ENCODE measurements at places on chromosomes 1 and 21.
A peak's percentile ranks its signal among the peaks of the same experiment; 100 is the strongest.

DNA sequence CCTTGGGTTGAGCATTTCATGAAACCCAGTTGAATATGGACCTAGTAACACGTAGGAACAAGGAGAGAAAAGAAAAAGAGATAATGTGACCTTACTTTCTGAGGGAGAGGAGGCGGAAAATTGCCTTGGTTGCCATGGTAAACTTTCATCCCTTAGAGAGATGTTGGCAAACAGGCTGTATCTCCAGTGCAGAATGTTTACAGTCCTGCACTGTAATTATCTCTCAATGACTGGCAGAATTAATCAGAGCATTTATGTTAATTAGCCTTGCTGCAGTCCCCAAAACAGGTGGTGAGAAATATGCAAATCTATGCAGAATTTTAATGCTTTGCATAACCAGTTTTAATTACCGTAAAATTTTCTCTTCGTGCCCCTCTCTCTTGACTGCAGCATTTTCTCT, 147.3 kb downstream of the CD247 start:
- no peak for DNase-seq

- no peak for DNase-seq
Measured at GRCh38 chr1:1374589-1374928, 448 bp downstream of the AURKAIP1 start.

DNA sequence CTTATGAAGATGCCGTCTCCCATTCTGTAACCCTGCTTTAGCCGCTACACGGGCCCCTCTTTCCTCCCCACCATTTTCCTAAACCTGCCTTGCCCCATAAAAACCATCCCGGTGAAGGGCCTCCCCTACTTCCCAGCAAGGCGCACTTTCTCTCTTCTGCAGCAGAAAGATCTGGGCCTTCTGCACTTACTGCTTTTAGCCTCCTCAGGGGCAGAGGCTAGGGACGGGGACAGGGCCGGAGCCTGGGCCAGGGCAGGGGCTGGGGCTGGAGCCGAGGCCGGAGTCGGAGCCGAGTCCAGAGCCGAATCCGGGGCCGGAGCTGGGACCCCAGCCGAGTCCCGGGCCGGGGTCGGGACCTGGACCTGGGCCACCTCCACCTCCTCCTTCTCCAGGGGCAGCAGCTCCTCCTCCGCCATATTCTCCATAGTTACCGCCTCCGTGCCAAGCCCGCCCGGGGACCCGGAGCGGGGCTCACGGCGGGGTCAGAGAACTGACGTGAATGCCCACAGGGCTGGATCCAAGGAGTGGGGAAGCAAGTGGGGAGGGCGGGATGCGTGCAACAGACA, 382 bp downstream of the TRMT1L start:
- DNase-seq = no peak

GRCh38 chr1:13956393-13956792, 256.4 kb downstream of the PRDM2 start:
- no peak for DNase-seq

DNA sequence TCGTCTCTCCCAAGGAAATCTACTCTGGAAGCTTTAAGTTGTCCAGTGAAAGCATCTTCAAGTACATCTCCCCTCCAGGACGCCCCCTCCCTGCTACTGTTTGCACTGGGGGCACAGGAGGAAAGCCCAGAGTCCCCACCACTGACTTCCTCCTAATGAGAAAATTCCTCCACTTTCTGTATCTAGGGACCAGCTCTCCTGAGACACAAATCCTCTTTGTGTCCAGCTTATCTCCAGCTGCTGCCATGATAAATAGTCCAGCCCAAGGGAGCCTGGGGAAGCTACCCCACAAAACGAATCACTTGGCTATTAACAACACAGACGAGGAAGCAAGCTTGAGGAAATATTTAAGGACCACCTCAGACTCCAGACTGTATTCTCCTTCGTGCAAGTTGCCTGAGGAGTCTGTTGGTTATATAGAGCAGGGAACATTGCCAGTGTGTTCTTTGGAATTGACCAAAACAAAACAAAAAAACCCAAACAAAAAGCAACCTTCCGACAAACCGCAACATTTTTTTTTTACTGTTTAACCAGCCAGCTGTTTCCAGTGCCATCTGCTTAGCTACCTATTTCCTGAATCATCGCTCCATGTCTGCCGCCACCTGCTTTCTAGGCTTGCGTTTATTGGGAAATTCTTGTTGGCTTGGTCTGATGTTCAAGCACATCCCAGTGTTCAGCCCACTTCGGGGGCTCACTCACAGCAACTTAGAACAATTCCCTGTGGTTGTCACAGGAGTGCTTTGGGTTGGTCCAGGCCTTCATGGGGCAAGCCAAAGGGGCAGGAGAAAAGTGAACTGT, 7.7 kb downstream of the C1orf226 start:
- no peak for DNase-seq

- DNase-seq = no peak
Measured at GRCh38 chr1:51526248-51526647, 7.2 kb upstream of the EPS15 start.

GRCh38 chr1:108028841-108029388, 63.9 kb upstream of the VAV3 start:
- no peak for DNase-seq

- DNase-seq = no peak
Measured at GRCh38 chr1:44294588-44295007, 60.5 kb downstream of the ERI3 start.

GRCh38 chr1:23273450-23274133, 56.3 kb upstream of the HTR1D start:
- DNase-seq = no peak

DNA sequence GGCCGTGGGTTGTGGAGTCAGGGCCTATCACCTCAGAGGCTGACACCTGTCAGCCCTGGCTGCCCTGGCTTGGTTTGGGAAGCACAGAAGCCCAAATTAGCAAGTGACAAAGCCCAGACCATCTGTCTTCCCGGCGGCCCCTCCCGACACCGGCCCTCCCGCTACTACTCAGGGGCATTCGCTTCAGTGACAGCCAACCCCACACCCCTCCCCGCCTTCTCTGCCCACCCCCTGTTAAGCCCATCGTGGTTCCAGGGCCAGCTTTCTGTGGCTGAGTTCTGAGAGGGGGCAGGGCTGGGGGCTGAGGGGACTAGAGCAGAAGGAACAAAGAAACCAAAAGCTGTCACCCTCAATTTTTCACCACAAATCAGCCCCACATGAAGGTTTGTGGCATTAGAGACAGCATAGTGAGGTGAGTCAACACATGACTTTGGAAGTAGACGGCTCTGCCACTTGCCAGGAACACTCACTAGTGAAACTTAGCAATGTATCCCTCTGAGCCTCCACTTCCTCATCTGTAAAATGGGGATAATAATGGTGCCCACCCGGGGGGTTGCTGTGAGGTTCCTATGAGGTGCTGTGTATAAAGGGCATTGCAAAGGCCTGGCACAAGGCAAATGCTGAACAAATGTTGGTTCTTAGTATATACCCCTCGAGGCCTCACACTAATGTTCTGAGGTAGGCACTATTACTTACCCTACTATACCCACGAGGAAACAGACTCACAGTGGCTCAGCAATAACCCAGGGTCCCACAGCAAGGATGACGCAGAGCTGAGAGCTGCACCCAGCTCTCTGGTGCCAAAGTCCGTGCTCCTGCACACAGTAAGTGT, 5.2 kb upstream of the TNNI1 start:
- no peak for DNase-seq

DNA sequence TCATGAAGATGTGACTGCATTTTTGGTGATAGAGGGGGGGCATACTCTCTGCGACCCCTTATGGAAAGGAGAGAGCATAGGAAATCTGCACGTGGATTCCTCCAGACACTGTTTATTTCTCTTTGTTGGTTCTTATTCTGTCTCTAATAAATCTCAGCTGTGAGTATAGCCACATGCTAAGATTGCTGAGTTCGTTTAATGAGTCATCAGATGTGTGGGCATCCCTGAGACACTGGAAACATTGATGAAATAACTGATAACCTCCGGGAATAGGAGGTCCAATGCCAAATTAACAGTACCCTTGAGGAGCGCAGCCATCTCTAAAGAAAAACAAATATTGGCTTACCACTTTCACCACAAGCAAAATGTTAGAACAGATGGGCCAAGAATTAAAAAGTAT, 880.2 kb upstream of the NEGR1 start:
- DNase-seq = no peak

GRCh38 chr21:35046263-35046624, 2.9 kb downstream of the RUNX1 start:
- no peak for DNase-seq

GRCh38 chr1:46673749-46674182, 2.1 kb downstream of the TEX38 start:
- DNase-seq = peak; percentile 10

DNA sequence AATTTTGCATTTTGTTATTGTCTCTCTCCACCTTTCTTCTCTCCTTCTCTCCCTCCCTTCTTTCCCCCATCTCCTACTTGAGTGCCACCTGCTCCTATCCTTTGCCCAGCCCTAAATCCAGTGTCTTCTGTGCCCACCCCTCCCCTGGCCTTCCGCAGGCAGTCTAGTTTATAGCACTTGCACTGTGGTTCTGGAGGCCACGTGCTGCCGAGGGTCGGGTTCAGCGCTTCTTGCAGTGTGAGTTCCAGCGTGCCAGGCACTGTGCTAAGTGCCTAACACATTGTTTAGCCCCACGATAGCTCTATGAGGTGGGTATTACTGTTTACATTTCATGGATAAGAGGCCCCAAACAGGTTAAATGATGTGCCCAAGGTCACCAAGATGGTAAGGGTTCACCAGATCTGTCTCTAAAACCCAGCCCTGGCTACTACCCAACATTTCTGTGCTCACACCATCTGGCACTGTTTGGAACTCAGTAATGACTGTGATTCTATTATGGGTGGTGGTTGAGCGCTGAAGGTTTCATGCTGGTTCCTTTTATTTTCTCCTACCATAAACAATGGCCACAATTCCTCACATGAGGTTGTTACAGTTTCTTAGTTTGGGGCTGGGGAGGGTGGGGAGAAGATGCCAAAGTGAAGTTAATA, 14.1 kb upstream of the ATP1A4 start:
- DNase-seq = no peak

Measured in activated T-cell treated with anti-CD3 and anti-CD28 coated beads for 48 hours (primary cell).